Stimulated activated effector memory CD8-positive, alpha-beta T cell treated with anti-CD3 and anti-CD28 coated beads, Interleukin-12 subunit alpha, Interleukin-12 subunit beta, amount 100 ng/mL, for 72 hours (primary cell): ENCODE measurements at places on chromosomes 6 and 20.

DNA sequence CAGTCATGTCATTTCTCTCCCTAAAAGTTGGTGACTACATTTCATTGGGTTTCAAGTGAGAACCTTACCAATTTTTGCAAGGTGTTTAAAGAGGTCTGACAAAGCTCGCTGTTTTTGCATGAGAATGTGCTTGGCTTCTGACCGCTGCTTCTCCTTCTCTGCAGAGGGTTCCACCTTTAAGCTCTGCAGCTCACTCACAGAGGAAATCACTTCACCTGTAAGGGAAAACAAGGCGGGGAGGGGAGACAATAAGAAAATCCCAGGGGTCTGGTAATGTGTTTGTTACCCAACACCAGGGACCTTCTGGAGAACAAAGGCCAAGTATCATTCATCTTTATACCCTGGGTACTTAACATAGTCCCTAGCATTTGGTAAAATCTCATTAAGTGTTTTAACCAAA, 40.0 kb upstream of the LYRM2 start:
- no peak for DNase-seq

- no peak for DNase-seq
Observed at GRCh38 chr20:17490501-17490900, 40.7 kb downstream of the BFSP1 start.

DNA sequence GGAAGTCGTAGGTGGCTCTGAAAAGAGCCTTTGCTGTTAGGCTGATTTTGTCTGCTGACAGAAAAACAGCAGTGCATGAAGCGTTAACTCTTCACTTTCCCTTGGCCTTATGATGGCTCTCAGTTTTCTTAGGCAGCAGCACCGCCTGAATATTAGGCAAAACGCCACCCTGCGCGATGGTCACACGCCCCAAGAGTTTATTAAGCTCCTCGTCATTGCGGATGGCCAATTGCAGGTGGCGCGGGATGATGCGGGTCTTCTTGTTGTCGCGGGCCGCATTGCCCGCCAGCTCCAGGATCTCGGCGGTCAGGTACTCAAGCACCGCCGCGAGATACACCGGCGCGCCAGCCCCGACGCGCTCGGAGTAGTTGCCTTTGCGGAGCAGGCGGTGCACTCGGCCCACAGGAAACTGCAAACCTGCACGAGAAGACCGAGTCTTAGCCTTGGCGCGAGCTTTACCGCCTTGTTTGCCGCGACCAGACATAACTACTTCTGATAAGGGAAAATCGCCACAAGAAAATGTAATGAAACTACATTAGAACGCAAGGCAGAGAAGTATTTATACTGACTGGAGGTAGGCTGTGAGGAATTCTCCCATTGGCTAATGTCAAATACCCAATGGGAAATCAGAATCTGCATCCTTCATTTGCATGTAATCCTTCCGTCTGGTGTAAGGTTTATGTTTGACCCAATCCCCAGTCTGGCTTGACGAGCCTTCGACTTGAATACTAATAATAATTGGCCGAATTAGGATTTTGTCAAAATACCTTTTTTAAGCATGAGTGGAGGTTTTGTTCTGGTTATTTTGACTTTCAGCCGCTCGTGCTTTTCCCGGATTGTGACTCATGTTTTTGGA, 53.9 kb upstream of the HFE start:
- no peak for DNase-seq

DNA sequence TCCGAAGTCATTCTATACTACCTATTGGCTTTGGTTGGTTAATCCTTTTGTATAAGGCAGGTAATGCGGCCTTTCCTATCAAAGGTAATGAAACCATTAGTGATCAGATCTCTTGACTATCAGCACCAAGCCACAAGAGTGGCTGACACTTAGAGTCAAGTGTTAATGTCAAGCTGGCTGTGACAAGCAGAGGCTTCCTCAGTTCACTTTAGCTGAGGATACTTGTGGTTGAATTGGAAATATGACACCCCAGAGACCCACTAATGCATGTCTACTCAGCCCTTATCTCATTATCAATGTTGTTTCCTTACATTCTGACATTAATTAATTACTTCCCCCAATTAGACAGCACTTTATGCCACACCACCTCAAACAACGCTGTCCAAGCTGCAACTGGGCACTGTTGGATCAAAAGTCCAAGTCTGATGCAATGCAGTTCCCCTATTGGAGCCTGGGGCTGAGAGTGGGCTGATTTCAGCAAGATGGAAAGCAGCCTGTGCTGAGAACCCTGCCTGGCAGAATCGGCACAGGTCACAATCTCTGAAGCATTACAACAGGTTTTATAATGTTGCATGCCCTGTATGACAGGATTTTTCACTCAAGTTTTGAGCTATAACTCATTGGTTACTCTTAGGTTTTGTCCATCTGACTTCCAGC, 273.5 kb downstream of the COL12A1 start:
- no peak for DNase-seq

DNA sequence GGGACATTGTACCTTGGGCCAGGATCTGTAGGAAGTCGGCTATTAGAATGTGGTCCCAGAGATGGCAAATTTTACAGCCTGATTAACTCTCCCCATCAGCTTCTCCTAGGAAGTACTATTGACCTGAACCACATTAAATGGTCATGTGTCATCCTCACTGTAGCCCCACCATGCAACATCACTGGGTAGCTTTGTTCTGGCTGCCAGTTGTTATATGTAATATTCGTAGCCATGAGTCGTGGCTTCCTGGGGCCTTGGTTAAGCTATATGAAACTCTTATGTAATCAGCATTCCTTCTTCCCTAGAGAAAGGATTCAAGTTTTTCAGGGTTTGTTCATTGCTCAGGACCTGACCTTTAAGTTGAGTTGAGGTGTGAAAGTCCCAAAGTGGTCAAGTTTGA, 125.7 kb downstream of the ANKS1A start:
- DNase-seq: no peak

DNA sequence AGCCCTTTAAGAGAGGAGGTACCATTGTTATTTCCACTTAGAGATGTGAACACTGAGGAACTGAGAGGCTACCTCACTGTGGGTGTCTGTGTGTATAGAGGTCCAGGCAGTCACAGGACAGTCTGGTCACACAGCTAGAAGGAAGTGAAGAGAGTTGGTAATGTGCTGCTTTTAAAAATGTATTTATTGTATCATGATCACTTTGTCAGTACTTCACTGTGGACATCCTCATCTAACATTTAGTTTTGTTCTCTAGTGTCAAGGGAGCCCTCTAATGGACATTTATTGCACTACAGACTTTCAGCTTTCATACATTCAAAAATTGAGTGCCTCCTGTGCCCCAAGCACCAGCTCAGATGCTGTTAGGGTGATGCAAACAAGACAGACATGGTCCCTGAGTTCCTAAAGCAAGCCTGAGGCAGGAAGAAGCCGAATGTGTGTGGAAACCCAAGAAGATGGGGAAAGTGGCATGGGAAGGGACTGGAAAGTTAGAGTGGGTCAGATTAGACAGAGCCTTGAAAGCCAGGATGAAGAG, 123.0 kb downstream of the SLC16A10 start:
- DNase-seq: peak; percentile 5

- no peak for DNase-seq
Observed at GRCh38 chr6:157569543-157569942, 188.6 kb downstream of the ZDHHC14 start.

DNA sequence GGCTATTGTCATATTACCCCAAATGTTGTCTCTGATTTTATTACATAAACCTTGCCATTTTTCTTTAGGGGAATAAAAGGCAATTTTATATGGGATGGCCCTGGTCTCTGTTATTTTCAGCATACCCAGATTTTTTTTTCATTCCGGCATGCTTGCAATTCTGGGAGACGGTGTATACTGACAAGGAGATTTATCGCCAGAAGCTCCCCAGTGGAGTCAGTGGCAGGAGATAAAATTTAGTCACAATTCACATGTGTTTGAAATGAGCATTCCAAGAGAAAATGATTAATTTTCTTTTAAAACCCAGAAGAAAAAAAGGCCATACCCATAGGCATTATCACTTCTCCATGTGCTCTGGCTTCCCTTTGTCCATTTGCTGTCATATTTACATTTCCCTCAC, 250.8 kb upstream of the RSPO3 start:
- DNase-seq: no peak

- peak; percentile 44 for DNase-seq
Observed at GRCh38 chr6:20319520-20320357, 81.9 kb upstream of the E2F3 start.

DNA sequence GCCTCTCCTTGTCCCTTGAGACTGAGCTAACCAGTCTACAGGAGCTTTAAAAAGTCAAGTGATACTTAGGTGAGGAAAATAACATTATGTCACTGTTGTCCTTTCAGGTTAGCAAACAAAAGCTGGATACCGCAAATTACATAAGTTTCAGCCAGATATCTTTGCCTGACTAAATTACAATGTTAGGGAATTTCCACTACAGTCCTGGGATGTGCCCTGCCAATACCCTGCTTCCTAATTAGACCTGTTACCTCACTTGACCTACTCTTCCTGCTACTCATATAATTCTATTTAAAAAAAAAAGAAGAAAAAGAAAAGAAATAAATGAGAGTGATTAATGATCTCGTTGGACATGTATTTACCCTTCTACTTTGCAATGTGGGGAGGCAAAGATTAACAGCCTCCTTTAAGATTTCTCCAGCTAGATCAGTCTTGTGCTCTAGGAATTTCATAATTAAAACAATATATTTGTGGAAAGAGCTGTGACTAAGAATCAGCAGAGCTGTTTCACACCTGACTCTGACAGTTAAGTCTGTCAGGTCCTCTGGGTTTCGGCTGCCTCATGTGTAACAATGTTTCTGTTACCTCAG, 318.9 kb downstream of the HDGFL1 start:
- no peak for DNase-seq

GRCh38 chr20:57179265-57179664, 87.2 kb downstream of the BMP7 start:
- DNase-seq: no peak

- DNase-seq: no peak
Observed at GRCh38 chr6:165827190-165827518, 164.1 kb upstream of the PDE10A start.

GRCh38 chr6:45664707-45665106, 287.0 kb upstream of the SUPT3H start:
- DNase-seq: no peak
